Testis (tissue), 5 donors: ENCODE measurements at places on chromosomes 3 and 15. TPM values are rescaled to one million over a fixed set of nuclear protein-coding genes. Genes with fewer than 3 reads are reported as not detected.

DNA sequence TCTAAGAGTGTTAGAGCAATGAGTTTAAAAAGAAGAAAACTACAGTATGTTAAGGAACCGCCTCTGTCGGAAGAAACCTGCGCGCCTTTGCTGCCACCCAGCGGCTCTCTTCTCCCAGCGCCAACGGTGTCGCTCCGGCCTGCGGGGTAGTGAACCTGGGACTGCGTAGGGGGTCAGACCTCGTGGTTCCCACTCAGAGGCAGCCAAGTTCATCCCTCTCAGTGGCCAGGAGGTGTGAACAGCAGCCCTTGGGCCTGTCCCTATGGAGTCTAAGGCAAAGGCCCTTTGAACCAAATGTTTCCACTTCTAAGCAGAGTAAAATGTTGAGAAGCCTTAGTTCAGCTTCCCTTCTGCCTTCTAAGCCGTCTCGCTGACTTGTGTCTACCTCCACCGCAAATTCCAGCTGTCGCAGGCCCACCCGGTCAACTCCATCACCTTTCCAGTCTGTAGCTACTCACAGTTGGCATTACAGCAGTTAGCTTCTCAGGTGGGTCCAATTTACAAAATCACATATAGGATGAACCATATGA, 980 bp upstream of the RAB27A start:
- peak; percentile 89 for DNase-seq

DNA sequence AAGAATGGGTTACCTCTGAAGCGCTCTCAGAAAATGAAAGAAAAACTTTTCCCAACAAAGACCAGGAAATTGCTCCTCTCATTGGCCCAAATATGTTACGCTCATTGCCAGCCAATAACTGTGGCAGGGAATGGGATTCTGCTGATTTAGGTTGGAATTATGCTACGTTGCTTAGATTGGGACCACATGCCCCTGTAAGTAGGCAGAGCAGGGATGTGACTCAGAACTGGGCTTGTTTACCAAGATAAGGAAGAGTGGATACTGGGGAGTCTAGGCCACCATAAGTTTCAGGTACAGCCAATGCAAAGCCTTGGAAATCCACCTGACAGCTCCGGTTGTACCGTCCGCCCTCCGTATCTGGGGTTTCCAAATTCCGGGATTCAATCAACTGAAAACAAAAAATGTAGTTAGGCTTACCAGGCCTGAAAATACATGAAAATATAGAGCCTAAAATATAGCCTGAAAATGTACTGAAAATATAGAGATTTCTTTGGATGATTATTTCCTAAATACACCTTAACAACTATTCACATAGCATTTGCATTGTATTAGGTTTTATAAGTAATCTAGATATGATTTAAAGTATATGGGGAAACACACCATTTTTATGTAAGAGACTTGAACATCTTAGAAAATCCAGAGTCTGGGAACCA, 1.5 kb upstream of the TCF12 start:
- DNase-seq: no peak

The MYO5C gene
- total RNA-seq: 47.6 TPM

DNA sequence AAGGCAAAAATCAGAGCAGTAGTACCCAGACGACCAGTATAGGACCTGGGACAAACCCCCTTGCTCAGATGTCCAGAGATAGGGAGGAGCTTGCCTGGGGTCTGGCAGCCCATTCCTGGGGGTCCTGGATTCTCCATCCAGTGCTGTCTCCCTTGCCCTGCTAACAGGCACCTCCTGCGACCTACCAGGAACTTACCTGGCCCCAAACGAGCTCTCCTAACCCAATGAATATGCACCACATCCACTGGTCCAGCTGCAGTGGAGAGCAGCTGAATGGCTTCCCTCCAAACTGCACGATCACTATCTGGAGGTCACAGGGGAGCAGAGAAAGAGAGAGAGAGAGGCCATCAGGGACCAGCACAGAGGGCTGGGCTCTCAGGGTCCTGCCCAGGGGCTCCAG, 19.1 kb upstream of the SEC13 start:
- DNase-seq: no peak

- no peak for DNase-seq
These were observed 49.5 kb upstream of the HACD2 start for GRCh38 chr3:123634149-123635051.

DNA sequence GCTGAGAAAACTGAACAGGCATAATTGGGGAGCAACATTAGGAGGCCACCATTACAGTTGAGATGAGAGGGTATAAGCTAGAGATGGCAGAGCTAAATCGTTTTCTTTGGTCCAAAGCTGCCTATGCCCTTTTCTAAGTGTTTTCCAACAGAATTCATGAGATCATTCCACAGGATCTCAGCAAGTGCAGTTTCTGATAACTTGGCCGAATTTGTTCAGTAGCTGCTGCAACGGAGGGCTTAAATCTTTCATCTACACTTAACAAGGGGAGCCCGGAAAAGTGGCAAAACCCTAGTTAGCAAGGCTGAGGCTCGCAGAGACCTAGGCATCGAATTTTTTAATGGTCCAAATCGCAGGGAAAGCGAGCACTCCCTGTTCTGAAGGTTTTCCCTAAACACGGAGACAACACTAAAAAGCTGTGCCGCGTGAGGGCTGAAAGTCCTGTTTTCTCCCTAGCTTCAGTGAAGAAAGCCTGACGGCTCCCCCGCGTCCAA, 531 bp upstream of the BLOC1S6 start:
- DNase-seq: no peak

The TRIM42 gene
- total RNA-seq: 12.5 TPM

DNA sequence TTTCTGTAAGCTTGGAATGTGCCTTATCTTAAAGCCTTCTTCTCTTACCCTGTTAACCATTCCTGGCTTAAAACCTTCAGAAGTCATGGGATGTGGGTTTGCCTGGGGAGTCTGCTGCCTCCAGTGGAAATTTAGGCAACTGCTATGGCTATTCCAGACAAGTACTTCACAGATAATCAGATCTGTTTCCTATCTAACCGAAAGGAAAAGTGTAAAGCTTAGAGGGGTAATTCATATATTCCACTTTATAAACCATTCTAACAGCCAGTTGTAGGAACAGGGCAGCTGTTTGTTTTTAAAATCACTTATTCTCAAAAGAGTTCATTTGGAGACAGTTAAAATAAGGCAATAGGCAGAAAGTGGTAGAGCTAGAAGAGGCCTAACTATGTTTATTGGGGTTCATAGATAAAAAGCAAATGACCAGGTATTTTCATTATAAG, 219.9 kb downstream of the TCF12 start:
- DNase-seq: peak; percentile 45

The BMF gene
- total RNA-seq: 6.9 TPM

GRCh38 chr3:194640829-194641228, 7.6 kb upstream of the TMEM44 start:
- DNase-seq: no peak

The RMDN3 gene
- 31.5 TPM for total RNA-seq

DNA sequence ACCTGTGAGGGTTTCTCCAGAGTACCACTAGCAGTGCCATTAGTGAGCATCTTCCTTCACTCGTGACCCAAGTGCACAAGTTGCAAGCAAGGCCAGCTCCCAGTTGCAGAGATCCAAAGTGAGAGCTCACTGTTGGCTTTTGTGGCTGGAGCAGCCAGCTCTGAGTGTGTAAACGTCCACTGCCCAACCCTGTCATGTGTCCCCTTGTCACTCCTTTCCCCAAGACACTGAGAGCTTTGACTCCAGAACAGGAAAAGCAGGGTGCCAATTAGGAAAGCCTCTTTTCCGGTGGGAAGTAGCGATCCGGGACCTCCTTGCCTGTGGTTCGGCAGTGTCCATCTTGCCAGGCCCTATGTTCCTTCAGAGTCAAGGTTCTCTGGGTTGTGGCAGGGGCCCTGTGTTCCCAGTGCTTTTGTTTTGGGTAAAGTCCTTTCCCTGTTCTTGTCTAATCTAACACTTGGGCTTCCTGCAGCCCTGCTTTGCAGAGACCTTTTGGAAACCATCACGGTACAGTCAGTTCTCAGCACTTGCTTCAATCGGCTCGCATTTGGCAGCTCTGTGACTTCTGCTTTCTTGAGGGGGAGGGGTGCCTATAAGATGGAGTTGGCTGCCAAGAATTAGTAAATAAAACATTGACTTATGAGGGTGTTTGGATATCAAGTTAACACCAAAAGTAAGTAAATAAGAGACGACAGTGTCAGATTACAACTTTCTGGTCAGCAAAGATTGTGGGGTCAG, 90.5 kb downstream of the DNASE1L3 start:
- DNase-seq: peak; percentile 66

- DNase-seq: no peak
These were observed 42.6 kb downstream of the MGLL start for GRCh38 chr3:127779747-127780146.

DNA sequence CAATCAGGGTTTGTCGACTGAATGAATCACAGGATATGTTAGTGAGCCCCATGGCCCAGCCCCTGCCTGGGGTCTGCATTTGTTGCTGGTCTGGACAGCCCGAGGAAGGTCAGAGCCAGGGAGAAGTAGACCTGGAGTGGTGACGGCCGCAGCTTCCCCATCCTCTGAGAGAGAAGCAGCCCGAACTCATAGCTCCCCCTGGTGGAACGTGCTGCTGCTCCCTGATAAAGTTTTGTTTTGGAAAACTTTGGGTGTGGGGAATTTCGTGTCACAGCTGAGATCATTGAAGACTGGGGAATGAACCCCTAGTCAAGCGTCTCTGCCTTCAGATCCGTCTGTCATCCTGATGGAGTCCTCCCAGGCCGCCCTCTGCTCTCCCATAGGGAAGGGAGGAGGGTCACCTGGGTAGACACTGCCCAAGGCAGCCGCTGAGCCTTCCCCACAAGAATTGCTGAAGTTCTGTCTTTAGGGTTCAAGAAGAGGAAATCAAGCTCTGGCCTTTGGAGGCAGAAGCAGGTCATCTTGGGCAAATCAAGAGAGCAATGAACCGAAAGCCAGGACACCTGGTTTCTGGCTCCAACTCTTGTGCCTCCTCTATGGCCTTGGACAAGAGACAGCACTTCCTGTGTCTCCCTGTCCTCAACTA, 60.5 kb downstream of the GLDN start:
- DNase-seq: peak; percentile 54

GRCh38 chr3:26962492-26963360, 340.2 kb downstream of the LRRC3B start:
- DNase-seq: peak; percentile 26

DNA sequence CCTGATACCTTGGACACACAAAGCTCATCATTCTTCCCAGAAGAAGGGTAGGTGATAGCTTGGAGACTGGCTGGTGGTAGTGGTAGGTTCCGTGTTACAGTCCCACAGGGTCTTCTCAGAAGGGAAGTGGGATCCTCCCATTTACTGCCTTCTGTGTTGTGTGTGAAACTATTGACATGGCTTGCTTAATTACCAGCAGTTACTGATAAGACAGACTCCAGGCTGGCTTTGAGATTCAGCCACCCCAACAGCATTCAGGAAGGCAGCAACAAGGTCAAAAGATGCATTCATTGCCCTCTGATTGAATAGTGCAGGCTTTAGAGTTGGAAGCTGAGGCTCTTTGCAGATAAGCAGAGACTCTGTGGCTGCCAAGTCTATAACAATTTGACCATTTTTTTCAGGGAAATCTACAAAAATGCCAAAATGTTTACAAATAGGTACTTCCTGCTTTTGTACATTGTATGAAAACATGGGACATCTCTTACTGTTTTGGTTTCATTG, 7.7 kb downstream of the ARNT2 start:
- no peak for DNase-seq

The KCNH8 gene
- total RNA-seq: 8.9 TPM

- DNase-seq: no peak
These were observed 8.4 kb upstream of the NR2C2 start for GRCh38 chr3:14938954-14939353.

The NR2E3 gene
- 4.3 TPM for total RNA-seq

- DNase-seq: no peak
These were observed 32.9 kb downstream of the VGLL4 start for GRCh38 chr3:11610700-11611275.

- no peak for DNase-seq
These were observed 85.9 kb upstream of the IL12A start for GRCh38 chr3:159902546-159903314.

- DNase-seq: no peak
These were observed 1.1 kb downstream of the FAM107A start for GRCh38 chr3:58575971-58576652.

GRCh38 chr3:178446059-178446458, 90.2 kb upstream of the KCNMB2 start:
- DNase-seq: no peak

GRCh38 chr3:42846685-42847522, 28.8 kb downstream of the CYP8B1 start:
- DNase-seq: no peak

DNA sequence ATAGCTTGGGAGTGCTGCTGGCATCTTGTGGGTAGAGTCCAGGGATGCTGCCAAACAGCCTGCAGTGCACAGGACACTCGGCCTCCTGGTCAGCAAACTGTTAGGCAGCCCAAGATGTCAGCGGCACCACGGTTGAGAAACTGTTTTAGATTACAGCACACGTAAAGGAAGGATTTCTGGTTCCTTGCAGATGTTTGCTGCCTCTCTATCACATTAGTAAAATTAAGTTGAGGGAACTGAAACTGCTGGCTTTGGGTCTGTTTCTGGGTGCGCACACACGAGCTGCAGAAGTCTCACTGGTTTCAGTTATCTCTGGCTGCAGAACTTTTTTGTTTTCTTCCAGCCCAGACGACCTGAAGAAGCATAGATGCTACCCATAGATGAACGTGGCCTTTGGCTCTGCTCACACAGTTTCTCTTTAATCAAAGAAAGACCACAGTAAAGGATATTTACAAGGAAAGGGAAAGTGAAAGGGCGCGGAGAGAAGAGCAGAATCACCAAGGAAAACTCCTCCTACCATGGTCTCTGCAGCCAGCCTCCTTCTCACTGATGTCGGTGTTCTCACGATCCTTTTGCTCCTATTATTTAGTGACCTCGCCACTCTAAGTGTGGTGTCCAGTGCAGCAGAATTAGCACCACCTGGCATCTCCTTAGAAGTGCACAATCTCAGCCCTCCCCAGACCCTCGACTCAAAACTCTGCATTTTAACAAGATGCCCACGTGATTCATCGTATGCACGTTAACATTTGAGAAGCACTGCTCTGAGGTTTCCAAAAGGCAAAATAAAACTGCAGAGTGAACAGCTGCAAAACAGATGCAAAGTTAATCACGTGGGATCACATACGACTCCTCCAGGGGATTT, 50.6 kb upstream of the AKAP13 start:
- peak; percentile 32 for DNase-seq

GRCh38 chr15:76310475-76311099, 682 bp downstream of the ETFA start:
- peak; percentile 28 for DNase-seq

DNA sequence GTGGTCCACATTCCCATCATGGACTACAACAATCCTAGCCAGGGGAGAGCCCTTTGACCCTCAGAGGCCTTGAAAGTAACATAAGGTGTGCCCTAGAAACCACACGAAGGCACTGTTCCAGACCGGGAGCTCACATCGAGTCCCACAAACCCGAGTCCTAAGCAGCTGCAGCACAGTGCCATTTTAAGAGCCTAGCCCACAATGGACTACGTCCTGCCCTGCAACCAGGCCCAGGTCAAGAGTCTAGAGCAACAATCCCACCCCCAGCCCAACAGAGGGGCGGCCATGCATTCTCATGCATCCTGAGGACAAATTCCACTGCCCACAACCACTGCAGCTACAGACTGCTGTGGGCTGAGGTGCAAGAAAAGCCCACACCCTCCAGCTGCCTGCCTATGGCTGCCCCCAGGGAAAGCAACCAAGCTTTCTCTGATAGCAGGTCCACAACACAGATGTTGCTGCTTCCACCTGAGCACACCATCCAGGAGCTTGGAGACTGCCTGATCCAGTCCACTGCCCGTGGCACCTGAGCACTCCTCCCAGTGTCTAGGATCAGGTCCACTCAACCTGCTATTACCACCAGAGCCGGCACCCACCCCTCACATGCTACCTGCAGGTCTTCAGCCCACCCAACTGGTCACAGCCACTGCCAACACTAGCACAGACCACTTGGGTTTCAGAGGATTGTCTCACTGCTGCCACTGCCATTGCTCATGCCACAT, 56.8 kb downstream of the IGSF11 start:
- DNase-seq: no peak

GRCh38 chr15:87500240-87500639, 756.3 kb downstream of the NTRK3 start:
- no peak for DNase-seq
